Stimulated activated CD8-positive, alpha-beta memory T cell treated with anti-CD3 and anti-CD28 coated beads, Interleukin-15, amount 100 ng/mL, for 48 hours (primary cell): ENCODE measurements at places on chromosomes 1 and 21.

- DNase-seq, result no peak
Observed at GRCh38 chr1:165075725-165076370, 280.7 kb downstream of the LMX1A start.

DNA sequence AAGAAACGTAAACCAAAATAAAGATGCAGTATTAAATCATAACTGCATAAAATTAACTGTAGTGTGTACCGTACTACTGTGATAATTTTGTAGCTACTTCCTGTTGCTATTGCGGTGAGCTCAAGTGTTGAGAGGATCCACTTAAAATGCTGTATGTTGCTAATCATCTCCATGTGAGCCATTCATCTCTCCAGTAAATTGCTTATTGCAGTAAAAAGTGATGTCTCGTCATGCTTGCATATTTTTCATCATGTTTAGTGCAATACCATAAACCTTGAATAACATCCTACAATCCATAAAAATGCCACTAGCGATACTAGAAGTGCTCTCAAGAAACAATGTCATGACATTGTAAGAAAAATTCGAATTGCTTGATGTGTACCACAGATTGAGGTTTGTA is 66.3 kb downstream of the RAVER2 start:
- no peak for DNase-seq

DNA sequence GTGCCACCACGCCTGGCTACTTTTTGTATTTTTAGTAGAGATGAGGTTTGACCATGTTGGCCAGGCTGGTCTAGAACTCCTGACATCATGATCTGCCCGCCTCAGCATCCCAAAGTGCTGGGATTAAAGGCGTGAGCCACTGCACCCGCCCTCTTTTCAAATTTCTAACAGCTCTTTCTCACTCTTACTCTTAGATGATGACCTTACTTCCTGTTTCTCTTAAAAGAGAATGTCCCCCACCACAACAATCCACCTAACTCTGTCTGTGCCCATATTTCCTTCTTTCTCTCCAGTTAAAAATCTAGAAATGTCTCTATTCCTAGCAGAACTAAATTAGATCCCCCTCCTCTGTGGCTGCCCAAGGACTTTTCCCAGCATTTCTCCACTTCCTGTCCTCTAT is 46.6 kb upstream of the RGS2 start:
- DNase-seq, result no peak

- no peak for DNase-seq
Observed at GRCh38 chr1:206854401-206855129, 10.9 kb upstream of the IL20 start.

DNA sequence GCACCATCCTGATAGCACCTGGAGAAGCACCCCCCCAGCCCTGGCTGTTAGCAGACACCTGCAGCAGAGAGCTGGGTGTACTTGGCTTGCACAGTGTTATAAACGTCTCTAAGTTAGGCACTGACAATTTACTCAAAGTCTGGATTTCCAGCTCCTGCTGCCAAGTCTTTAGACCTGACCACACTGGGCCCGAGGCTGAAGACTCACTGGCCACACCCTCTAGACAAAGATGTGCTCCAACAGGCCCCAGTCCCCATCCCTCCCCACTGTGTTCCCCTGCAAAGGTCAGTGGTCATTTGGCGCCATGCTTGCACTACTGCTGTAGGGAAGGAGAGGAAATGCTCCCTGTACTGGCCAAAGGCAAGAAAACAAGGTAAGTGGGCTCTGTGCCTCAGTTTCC is 31.1 kb downstream of the PADI6 start:
- no peak for DNase-seq

- no peak for DNase-seq
Observed at GRCh38 chr1:180893614-180894013, 19.1 kb upstream of the KIAA1614 start.

DNA sequence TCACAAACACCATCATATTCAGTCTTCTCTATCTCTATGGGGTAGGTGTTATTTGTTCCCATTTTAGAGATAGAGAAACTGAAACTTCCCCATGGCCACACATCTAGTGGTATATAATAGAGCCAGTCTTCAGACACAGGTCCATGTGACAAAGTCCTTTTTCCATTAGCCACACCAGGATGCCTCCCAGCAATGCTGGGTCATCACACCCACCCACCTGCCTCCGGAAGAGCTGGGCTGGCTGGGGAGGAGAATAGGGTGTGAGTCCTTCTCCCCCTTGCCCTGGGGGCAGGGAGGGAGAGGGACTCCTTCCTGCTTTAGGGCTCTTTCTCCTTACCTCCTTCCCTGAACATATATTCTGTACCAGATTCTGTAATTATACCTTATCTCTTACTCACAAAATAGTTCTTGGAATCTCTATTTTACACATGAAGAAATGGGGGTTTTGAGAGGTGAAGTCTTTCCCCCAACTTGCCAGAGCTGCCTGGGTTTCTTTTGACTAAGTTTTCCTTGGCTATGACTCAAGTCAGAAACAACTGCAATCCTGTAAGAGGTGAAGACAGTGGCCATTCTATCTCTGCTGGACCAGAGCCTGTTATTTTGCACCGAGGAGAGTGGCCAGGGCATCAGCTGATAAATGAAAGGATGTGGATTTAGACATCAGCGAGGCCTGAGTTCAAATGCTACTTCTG is 30.0 kb downstream of the SOX13 start:
- no peak for DNase-seq

DNA sequence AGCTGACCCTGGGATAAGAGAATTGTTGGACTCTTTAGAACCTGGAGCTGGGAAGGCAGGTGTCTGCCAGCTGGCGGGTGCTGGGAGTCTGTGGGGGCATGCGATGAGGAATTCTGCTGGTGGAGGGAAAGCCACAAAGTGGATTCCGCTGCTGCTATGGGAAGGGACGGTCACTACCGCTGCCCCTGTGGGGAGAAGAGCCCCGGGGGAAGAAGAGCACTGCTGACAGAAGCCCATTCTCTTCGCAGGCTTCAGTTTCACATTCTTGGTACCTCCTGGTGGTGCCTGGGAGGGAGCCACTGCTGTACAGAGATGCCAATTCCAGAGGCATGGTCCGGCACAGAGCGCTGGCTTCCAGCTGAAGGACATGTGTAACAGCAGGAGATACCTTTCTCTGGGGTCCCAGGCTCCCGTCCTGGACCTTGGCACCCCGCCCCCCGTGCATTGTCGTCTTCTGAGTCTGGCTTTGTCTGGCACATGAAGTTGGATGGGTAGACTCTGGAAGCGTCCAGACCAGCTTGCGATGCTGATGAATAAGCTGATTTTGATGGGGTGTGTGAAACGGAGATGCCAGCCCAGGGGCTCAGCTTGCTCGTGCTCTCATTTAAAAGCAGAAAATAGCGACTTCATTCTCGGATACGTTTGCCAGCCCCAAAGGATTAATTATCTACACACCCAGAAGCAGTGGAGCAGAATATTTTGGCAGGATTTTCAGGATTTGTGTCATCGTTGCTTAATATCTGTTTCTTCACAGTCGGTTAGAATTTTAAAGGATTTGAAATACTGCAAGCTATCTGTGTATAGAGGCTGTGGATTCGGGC is 13.2 kb downstream of the PDXK start:
- DNase-seq, result no peak

DNA sequence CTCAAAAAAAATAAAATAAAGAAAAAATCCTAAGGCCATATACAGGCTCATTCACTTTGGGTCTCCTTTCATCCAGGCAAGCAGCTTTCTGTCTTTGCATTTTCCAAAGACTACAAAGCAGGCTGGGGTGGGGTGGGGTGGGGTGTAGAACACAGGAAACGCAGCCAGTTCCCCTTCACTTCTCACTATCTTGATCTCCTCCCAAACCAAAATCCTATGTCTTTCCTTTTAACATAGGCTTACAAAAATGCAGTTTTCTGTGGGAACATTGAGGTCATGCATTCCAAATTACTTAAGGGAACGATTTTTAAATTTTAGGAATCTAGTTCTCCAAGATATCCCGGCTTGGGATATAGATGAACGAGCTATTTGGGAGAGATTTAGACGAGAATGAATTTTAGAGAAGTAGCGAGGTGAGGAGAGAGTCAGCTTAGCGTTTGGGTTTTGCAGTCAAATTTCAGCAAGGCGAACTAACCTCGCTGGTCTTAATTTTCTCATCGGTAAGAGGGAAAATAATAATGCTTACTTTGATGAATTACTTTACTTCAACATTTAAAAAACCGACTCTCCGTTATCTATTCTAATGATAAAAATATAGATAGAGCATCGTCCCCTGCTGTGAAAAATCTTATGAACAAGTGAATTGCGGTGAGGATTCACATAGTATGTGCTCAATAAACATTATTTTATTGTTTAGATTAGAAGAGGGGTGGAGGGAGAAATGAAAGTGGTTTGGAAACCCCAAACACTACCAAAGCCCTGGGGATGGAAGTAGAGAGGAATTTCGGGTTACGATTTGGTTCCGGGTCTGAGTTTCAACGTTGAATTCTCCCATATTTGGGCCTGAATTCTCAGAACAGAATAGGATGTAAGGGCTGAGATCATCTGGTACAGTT is 735 bp upstream of the STX12 start:
- no peak for DNase-seq

DNA sequence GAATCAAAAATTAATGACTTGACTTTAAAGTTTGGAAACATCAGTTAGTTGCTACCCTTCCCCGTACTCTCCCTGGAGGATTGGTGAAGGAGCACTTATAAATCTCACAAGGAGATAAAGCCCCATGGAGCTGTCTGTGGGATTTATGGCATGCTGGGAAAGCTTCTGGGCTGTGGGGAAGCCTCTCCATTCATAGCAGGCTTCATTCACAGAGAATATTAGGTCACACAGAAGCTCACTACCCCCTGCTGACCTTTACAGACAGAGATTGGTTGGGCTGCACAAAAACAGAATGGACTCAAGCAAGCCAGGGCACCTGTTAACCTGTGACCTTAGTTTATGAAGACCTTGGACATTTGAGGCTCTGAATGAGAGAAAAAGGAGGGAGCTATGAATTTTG is 32.1 kb downstream of the RGL1 start:
- DNase-seq, result no peak

- DNase-seq, result no peak
Observed at GRCh38 chr1:186559601-186560116, 98.7 kb upstream of the PDC start.

DNA sequence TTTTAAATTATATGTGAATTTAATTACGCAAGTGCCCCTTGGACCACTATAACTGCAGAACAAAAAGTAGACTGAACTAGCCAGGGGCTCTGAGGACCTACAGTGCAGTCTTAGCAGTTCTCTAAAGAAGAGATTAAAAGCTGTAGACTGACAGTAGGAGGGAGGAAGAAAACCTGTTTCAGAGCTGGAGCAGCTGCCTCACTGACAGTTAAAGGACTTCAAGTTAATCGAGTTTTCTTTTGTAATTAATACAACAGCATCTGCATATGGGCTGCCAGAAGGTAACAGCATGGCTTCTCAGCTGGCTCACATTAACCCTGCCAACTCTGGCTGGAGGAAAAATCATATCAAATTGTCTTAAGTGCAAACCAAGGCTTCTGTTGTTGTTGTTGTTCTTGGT is 19.9 kb downstream of the DSTYK start:
- DNase-seq, result no peak

- DNase-seq, result no peak
Observed at GRCh38 chr1:84504580-84505492, 1.4 kb upstream of the SPATA1 start.

DNA sequence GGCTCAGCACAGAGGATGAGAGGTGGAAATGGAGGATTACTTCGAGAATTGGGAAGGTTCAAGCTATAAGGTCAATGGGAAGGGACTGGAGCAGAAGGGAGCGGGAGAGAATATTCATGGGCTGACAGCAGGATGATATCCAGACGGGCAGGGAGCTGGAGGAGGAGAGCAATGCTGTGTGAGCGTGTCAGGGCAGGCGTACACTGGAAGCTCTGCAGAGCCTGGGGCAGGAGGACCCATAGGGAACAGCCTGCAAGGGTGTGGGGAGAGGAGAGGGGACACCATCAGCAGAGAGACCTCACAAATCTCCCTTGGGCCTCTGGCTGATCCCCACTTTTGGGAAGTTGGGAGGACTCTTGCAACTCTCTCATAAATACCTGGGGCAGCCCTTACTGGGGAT is 13.7 kb downstream of the CSF1 start:
- no peak for DNase-seq

- DNase-seq, result no peak
Observed at GRCh38 chr1:236938760-236939159, 65.5 kb downstream of the MT1HL1 start.

- DNase-seq, result no peak
Observed at GRCh38 chr1:229842302-229843255, 216.5 kb downstream of the URB2 start.

DNA sequence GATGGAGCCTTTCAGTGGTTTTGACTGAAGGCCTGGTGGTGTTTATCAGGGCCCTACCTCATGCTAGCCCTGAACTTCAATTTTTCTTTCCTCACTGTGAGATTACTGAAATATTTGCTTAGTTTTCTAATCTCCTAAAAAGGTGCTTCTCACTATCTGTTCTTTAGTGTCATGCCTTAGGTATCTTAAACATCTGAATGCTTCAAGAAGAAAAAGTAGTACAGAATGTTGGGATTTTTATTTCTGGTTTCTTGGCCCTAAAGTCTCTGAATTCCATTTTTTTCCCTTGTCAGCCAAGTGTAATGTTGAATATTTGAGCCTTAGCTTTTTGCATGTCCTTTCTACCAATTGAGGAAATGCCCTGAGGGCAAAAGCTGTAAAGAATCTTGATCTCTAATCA is 47.9 kb upstream of the PRKACB start:
- DNase-seq, result no peak

- no peak for DNase-seq
Observed at GRCh38 chr1:40017951-40018575, 22.5 kb upstream of the CAP1 start.

GRCh38 chr1:210123383-210123782 is 109.2 kb upstream of the SERTAD4 start:
- DNase-seq, result no peak

DNA sequence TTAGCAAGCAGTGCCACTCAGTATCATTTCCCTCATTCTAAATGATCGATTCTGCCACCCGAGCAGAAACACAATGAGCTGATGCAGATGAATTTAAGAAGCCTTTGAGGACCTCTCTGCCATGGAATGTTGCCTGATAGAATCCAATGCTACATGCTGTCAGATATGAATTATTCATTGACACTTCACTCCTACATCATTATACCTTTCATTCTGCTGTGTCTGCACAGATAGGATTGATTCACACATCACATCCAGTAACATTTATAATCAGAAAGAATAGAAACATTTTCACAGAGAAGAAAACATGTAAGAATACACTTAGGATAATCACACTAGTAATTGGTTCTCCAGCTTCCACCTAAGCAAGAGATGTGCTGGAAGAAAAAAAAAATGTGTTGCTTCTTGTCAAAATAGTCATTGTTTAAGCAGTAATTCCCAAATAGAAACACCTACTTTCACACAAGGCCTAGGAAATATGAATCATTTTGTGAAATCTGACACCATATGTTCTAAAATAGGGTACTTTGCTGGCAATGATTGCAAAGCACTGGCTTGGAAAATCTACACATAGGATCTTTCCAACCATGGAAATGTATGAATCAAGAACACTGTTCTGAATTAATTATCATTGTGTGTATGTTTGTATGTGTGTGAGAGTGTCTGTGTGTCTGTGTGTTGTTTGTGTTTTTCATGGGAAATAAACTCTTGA is 110.1 kb downstream of the GRIK1 start:
- DNase-seq, result no peak
